ENCODE measurements at places on chromosomes 16 and 17.

- DNase-seq, result no peak
Measured at GRCh38 chr16:25093208-25094061, 18.1 kb upstream of the LCMT1 start.

GRCh38 chr17:58084317-58084981 lies 1.2 kb downstream of the DYNLL2 start:
- DNase-seq, result peak; percentile 77

GRCh38 chr16:35306915-35307314 lies 1847.5 kb downstream of the TP53TG3F start:
- no peak for DNase-seq

DNA sequence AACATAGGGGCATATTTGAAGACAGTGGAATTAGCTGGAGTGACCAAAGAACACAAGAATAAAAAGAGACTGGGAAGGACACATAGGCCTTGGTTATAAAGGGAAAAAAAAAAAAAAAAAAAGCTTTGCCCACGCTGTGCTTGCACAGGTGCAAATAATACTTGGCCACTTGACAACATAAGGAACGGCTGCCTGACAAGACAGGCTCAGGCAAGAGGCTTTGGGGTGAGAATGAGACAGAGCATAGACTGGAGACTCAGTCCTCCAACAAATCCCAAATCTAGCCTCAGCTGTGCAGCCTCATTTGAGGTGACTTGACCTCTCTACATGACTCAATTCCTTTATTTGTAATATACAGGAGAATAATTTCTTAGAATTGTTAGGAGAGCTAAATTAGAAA lies 332.8 kb upstream of the DYNLRB2 start:
- no peak for DNase-seq

- DNase-seq, result no peak
Measured at GRCh38 chr17:50460831-50461526, 7.7 kb downstream of the CHAD start.

DNA sequence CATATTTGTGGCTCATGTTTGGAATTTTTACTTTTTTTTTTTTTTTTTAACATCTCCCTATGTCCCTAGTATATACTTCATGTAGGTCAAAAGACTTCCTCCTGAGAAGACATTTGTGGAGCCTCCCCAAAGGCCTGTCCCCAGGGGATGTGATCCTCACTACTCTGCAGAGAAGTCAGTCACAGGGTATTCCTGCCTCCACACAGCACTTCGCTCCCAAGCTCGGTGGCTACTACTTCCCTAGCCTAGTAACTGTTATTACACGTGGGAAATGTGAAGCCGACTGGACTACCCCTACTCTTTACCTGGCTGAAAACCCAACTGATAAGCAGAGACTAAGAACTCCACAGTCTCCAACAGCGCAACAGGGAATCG lies 116.8 kb downstream of the HIC1 start:
- DNase-seq, result no peak

GRCh38 chr17:27783440-27784350 lies 16.6 kb downstream of the NOS2 start:
- DNase-seq, result no peak

- no peak for DNase-seq
Measured at GRCh38 chr17:79246225-79247190, 171.9 kb downstream of the ENGASE start.

- no peak for DNase-seq
Measured at GRCh38 chr17:44875761-44876160, 23.5 kb downstream of the EFTUD2 start.

- no peak for DNase-seq
Measured at GRCh38 chr16:8928467-8928957, 35.2 kb downstream of the USP7 start.

DNA sequence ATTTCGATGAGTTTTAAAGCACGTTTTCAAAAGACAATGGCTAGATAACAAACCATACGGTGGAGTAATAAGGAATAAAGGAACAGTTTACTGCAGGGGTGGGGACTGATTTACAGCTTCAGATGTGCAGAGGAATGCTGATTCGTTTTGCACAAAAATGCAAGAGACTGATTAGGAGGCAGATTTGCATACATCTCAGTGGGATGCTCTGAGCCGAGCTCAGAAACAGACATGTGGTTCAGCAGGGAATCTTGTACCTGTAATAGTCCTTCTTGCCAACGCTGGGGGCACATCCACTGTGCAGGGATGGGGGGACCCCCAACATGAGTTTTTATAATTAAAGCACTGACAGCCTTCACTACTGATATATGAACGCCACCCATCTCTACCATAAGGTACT lies 308.0 kb downstream of the GRIN2A start:
- DNase-seq, result no peak

- DNase-seq, result no peak
Measured at GRCh38 chr17:13725288-13725990, 123.7 kb upstream of the HS3ST3A1 start.

- DNase-seq, result no peak
Measured at GRCh38 chr16:84957792-84958191, 53.5 kb downstream of the ZDHHC7 start.

GRCh38 chr17:81324851-81325713 lies 30.0 kb upstream of the SLC38A10 start:
- no peak for DNase-seq

GRCh38 chr17:44906010-44906646 lies 6.9 kb upstream of the EFTUD2 start:
- no peak for DNase-seq

DNA sequence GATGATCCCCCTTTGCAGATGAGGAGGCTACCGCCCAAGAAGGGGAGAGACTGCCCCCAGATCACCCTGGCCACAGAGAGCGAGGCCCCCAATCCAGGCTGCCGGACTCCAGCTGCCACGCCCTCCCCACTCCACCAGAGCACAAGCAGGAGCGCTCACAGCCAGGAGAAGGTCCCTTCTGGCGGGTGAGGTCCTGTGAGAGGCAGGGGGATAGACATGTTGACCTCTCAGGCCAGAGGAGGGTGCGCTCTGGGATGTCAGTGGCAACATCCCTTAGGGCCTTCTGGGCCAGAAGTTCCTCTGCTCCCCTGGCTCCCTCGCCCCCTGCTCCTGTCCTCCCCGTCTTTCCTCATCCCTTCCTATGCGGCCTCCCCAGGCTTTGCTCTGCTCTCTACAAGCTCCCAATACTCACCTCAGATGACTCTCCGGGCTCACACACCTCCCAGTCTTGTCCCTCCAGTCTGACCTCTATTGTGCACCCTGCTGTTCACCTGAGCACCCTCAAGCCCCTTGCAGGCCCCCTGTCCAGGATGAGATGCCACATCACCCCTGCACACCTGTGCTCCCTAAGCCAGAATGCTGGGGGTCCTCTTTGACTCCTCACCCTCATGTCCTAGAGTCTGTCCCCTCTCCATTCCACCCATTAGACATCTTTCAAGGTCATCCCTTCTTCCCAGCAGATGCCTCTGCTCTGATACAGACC lies 5.0 kb upstream of the NXPH3 start:
- no peak for DNase-seq

DNA sequence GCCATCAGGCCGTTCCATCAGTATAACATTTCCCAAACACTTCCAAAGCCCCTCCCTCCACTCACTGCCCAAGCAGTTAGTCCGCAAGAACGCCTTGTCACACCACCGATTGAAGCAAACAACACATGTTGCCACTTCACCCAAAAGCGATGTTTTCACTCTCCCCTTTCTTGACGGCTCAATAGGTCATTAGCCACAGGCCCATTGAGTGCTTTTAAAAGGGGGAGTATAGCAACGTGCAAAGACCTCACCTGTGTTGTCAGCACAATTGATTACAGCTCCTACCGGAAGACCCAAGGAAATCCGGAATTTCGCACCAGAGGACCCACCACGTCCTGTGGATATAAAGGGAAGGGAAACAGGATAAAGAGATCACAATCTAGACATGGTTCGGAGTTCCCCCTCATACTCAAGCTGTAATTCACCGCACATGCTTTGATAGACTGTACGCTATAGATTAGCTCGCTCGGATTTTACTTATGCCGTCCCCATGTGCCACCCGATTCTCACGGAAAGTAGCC lies 690 bp downstream of the RPL23 start:
- DNase-seq, result no peak

Data from CD4-positive, alpha-beta T cell (primary cell).